ENCODE measurements at places on chromosomes 1 and 21.

DNA sequence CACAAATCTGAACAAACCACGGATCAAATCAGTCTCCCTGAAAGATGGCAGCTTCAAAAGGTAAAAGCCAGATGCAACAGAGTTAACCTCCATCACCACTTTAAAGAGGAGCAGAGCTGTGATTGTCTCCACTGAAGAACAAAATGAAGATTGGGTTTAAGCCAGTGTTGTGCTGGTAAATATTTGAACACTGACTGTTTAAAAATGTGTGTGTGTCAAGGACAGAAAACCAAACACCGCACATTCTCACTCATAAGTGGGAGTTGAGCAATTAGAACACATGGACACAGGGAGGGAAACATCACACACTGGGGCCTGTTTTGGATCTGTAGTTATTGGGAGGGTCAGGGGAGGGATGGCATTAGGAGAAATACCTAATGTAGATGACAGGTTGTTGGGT, 83.9 kb downstream of the ST6GALNAC5 start:
- DNase-seq, result no peak

GRCh38 chr1:100322436-100323211, 29.7 kb upstream of the CDC14A start:
- DNase-seq, result no peak

DNA sequence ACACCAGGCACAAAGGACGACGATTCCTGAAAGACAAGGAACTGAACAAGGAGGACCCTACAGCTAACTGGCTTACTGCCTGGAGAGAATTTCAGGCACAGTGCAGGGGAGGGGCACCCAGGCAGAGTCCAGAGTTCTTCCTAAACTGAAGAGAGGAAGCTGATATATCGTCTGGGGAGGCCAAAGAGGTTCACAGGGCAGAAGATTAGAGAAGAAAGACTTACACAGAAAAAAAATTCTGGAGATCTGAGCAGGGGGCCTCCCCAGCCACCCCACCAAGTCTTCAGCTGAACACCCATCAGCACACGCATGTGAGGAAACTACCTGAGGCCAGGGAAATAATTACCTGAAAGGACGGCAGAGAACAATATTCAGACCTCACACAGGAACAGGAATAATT, 24.6 kb downstream of the SORT1 start:
- DNase-seq, result no peak

DNA sequence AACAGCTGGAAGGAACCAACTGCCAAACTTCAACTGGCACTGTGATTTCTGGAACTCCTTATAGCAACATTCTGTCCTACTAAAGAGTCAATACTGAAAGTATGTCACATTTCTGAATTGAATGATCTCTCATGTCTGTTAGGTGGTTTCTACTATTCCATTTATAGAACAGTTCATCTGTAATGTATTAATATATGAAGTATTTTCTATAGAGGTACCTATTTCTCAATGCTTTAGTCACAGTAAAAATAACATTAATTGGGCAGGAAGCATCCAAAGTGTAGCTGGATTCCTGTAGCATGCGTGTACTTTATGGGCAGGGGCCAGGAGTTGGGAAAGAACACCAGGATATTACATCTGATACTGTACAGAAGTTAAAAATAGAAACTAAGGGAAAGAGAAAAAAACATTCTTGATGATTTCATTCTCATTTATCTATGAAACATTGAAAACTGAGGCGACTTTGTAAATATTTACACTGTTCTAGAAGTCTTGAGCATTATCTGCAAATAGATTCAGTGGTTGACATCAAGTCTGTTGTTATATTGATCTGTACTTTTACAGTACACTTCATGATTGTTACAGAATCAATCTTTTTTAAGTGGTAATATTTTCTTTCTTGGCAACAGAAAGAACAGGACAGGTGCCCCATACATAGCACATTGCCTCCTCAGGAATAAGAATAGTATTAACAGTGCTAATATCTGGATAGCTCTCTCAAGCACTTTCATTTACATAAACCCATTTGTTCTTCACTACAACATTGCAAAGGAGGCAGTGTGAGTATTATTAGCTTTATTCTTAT, 6.2 kb upstream of the ZNF281 start:
- DNase-seq, result no peak

DNA sequence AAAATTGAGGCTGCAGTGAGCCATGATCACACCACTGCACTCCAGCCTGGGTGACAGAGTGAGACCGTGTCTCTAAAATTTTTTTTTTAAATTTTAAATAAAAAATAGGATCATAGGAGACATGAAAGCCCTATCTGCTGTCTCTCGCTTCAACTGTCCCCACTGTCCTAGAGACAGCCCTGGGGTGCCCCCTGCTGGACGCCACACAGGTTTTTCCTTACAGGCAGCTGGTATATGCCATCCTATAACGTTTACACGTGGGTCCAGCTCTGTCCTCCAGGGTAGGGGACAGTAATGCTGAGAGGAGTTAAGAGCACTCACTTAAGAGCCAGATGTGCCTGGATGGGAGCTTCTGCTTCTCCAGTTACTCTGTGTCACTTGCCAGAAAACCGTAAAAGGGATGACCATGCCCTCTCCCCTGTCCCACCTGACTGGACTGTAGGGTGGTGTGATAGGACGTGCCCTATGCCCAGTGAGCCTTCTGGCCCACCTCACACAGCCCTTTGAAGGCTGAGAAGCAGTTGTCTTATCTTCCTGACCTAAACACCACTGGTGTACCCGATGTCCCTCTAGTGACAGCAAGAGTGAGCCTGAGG, 8.5 kb downstream of the FBXO2 start:
- DNase-seq, result peak; percentile 60

DNA sequence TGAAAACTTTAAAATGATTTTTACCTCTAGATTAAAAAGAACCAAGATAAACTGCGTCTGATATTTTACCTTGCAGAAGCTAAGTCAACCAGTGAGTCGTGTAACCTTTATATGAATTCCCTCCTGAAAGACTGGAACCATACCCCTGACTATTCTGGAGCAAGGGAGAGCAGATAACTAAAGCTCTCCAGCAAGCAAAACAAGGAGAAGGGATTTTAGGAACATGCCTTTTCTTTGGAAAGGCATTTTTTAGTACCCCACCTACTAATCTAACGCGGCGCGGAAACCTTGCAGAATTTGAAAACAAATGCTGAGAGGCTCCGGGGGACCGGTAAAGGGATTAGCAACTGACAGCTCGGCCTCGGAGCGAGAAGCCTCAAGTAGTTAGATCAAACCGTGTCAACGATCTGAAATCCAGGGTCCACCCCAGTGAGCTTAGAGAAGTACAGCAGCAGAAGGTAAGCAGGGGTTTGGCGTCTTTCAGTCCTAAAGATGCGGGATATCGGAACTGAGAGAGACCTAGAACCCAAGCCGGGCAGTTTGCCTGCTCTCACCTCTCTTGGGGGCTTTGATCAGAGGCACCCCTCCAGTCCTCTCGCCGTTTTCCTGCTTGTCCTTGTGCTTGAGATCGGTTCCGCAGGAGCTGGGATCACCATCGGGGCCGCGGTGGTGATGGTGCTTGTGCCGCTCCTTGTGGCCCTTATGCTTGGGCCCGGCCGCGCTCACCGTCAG, 954 bp downstream of the RSBN1 start:
- no peak for DNase-seq

DNA sequence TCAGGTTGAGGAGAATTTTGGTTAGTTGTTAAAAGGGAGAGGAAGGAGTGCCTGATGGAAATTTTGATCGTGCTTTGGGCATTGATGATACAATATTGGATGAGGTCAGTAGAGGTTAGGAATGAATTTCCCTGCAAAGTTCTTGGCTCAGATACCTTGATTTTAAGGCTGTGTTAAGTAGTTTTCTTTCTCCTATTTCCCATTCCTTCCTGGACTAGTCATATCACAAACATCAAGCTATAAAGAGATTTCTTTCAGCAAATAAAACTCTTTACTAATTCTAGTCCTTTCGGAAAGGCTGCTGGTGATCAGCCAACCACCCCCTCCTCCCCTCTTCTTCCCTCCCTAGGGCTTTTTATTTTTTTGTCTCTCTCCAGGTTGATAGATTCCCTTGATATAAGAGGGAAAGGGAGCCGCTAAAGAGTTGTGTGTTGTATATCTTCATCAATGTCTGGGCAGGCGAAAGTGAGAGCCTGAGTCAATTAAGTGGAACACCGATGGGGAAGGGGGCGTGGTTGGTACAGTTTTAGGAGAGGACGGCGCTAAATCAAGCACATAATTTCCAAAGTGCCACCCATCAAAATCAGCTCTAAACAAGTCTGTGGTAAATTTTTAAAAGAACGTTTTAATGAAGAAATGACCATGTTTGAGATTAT, 100.1 kb upstream of the PLXNA2 start:
- no peak for DNase-seq

DNA sequence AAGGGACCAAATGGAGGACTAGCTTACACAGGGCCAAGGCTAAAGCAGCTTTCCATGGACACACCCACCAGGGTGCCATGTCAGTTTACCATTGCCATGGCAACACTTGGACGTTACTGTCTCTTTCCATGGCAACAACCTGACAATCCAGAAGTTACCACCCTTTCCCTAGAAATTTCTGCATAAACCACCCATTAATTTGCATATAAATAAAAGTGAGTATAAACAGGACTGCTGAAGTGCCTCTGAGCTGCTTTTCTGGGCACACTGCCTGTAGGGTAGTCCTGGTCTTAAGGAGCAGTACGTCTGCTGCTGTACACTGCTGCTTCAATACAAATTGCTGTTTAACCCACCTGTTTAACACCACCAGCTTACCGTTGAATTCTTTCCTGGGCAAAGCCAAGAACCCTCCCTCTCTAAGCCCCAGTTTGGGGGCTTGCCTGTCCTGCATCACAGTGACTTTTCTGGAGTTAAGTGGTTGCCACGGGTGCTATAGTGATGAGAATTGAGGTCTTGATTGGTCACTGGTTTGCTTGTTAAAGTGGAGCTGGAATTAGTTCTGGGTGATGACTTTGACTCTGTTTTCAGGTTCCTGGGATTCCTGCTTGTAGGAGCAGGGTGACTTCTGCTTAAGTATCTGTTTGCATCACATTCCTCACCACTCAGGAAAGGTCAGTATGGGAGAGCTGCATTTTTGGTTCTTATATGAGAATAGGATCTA, 83.2 kb downstream of the CLDN17 start:
- DNase-seq, result no peak

- no peak for DNase-seq
Measured at GRCh38 chr1:229629261-229629660, 3.2 kb downstream of the URB2 start.

DNA sequence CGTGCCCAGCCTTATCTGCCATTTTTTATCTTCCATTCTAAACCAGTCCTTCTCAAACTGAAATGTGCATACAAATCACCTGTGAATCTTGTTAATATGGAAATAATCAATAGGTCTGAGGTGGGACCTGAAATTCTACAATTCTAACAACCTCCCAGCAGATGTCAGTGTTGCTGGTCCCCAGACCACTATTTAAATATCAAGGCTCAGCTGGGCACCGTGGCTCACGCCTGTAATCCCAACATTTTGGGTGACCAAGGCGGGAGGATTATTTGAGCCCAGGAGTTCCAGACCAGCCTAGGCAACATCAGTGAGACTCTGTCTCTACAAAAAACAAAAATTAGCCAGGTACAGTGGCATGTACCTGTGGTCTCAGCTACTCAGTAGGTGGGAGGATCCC, 4.1 kb downstream of the UQCRHL start:
- DNase-seq, result no peak

- DNase-seq, result no peak
Measured at GRCh38 chr1:214476229-214476985, 75.0 kb downstream of the PTPN14 start.

- DNase-seq, result no peak
Measured at GRCh38 chr1:1847890-1848289, 43.0 kb downstream of the GNB1 start.

DNA sequence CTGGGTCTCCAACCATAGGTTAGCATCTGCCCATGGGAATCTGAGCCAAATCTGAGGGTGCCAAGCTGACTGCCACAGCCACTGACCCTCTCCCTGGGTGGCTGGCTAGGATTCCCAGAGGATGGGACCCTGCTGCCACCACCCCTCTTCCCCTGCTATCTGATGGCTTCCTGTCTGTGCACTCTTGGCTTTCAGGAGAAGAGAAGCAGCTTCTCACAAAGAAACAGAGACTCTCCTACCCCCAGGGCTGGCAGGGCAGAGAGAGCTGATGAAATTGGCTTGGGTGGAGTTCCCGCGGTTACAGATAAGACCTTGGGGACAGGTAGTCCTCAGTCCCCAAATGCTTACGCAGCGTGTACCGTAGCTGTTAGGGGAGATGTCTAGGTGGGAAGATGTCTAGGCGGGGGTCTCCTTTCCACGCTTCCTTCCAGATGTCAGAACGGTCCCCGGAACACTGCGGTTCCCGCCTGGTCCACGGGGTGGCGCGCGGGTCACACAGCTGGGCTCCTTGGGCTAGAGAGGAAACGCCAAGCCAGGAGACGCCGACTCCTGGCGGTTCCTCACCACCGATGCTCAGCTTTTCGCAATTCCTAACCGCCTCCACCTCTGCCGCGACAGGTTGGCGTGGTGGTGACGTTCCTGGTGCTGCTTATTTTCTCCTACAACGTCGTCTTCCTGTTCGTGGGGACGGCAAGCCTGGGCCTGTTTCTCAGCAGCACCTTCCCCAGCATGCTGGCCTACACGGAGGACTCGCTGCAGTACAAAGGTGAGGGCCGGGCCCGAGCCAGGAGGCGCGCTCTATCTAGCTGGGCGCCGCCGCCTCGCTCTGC, 40.1 kb downstream of the ELK4 start:
- peak; percentile 72 for DNase-seq

DNA sequence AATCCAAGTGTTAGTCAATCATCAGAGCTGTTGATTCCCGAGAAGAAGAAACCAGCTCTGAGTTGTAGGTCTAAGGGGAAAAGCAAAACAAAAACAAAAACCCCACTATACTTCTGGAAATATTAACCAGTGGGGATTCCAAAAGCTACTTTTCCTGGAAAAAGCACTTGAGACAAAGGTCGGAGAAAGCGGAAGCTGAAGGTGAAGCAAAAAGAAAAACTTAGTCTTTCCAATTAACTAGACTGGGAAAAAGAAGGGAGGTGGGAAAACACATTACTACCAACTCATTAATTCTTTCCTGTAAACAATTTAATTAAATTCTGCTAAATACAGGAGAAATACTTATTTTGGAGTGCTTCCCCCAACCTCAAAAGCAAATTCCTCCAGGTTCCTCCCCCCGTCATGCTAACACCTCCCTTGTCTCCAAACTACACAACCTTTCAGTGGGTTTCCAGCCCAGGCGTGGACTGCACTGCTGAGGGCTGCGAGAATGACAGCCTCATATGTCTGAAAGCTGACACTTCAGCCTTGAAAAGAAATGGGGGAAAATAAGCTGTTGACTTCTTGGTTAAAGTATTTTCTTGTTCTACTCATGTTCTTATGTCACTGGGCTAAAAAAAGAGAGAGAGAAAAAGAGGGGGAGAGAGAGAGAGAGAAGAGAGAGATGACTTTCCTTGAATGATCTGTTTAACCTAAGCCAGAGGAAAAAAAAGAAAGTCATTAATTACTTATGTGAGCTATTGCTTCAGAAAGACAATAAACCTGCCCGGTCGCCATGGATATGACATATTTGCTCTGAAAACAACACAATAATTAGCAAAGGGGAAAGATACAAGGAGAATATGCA, 5.1 kb downstream of the CASZ1 start:
- no peak for DNase-seq

- DNase-seq, result no peak
Measured at GRCh38 chr1:208141610-208142192, 102.5 kb downstream of the PLXNA2 start.

GRCh38 chr1:156889802-156890580, 3.5 kb upstream of the PEAR1 start:
- DNase-seq, result peak; percentile 55

- DNase-seq, result no peak
Measured at GRCh38 chr1:96641282-96641681, 80.3 kb upstream of the PTBP2 start.

GRCh38 chr1:94624203-94624602, 82.6 kb upstream of the F3 start:
- DNase-seq, result no peak

- DNase-seq, result no peak
Measured at GRCh38 chr1:55209247-55209646, 5.9 kb downstream of the USP24 start.

Measured in NK-92 treated with Interleukin-12 subunit alpha and Interleukin-12 subunit beta, amount 100 ng/mL, for 24 hours (cell line).